ENCODE measurements at places on chromosomes 4 and X.

- DNase-seq: no peak
Observed at GRCh38 chr4:169164669-169165415, 105.9 kb downstream of the SH3RF1 start.

GRCh38 chr4:113756005-113756410 is 5.5 kb downstream of the CAMK2D start:
- no peak for DNase-seq

DNA sequence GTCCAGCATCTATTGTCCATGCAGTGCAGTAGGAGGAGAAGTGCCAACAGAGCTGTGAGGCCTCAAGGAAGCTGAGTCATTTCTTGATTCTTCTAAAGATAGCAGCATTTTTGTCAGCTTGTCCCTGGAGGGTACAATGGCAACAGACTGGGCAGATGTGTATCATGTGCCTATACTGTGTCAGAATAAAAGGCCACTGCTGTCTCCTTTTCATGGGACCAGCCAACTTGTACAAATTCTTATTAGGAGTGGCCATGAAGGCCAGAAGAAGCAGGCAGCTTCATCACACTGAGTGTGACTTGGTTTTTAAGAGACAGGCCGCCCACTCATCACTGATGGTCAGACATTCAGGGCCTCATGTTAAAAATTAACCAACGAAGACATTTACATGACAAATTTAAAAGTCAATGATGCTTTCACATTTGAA is 185.0 kb upstream of the FAM241A start:
- DNase-seq: no peak

- no peak for DNase-seq
Observed at GRCh38 chr4:6963139-6963611, 53.5 kb downstream of the TBC1D14 start.

DNA sequence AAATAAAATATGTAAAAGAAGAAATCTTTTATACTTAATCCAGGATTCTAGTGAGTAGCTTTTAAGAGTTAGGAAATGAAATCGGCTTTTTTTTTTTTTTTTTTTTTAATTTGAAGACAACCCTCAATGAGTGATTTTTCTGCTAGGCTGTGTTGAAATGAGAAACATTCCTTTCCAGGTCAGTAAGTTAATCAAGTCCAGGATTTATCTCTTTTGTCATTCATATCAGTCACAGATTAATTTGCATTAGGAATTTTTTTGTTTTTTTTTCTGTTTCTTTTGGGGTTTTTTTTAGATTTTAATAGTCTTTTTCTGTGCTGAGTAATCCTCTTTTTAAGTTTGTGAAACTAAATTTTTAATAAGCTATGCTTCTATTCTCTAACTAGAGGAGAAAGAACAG is 448.1 kb downstream of the ADGRL3 start:
- no peak for DNase-seq

DNA sequence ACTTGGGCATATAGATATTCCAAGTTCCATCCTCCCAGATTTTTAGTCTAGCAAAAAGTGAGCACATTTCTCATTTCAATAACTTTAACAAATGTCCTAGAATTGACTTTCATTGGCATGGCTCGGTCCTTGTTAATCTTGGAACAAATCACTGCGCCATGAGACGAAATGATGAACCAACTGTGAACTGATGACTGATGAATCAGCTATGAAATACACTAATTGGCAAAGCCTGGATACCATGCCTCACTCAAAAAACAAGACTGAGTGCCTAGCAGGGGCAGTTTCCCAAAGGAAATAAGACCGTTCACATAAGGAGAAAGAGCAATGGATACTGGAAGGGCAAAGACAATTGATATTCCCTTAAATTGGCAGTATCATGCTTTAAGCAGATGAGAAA is 248.6 kb upstream of the VEGFC start:
- no peak for DNase-seq

DNA sequence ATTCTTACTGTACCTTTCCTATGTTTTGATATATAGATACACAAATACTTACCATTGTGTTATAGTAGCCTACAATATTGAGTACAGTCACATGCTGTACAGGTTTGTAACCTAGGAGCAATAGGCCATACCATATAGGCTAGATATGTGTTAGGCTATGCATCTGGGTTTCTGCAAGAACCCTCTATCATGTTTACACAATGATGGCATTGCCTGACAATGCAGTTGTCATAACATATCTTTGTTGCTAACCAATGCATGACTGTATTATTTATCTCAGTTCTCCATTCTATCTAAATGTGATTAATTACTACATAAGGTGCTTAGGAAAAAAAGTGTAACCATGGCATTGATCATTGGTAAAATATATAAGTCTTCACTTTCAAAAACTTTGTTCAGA is 10.0 kb upstream of the SPCS3 start:
- DNase-seq: no peak

GRCh38 chr4:106266201-106266600 is 49.8 kb downstream of the TBCK start:
- DNase-seq: peak; percentile 28

DNA sequence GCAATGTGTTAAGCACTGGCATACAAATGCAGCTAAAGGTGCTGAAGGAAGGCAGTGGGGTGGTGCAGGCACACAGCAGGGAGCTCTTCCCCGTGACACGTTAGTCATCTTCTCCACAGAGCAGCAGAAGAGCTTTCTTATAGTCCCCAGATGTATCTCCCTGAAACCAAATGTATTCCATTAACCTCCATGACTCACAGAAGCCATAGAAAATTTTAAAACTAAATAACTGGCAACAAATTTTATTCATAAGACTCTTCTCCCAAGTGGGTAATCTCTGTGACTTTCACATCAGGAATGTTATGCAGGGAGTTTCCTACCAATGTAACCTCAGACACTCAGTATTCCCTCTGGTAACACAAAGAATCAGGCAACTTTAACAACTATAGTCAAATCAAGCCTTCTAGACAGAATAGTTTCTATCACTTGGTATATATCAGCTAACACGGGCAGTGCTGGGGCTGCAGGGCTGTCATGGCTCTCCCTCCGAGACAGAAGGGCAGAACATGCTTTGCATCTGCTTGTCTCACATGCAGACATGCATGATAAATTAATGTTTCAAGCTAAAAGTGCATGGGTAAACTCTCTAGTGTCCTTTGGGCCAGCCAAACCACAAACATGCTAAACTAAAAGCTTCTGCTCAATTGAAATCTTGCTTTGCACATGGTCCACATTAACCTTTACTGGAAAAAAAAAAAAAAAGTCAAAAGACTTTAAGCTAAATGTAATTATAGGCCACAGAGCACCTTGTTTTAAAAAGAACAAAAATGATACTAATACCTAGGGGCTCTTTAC is 28.2 kb downstream of the ANXA5 start:
- no peak for DNase-seq

DNA sequence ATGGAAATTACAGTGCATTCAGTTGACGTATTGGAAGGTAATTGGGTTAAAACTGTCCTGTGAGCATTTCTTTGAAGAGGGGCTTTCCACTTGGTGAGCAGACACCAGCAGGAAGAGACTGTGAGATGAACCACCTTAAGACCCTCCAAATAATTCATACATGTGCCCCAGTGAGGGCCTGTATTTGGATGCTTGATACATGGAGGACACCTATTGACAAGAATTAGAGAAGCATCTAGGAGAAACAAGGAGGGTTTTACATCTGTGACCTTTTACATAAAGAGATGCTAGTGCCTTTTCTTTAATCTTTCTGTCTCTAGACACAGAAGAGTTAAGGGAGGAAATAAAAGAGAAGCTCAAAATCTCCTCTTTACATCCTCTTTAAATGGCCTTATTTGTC is 1115.3 kb upstream of the IGFBP7 start:
- no peak for DNase-seq

GRCh38 chrX:48776818-48777439 is 9.5 kb upstream of the GATA1 start:
- DNase-seq: no peak

DNA sequence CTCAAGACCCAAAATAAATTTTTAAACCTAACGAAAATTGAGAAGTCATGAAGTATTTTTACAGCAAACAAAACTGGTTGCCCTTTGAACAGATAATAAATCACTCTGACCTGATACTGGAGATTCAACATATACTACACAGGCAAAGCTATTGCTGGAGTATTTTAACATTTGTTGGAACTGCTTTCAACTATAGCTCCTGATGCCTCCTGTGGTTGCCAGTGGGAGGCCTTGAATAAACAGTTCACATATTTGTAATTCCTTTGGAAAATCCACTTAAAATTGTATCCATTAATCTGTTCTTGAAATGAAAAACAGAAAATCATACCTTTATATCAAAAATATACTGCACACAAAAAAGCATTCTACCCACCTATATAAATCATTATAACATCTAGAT is 605.1 kb downstream of the KCTD8 start:
- DNase-seq: no peak

DNA sequence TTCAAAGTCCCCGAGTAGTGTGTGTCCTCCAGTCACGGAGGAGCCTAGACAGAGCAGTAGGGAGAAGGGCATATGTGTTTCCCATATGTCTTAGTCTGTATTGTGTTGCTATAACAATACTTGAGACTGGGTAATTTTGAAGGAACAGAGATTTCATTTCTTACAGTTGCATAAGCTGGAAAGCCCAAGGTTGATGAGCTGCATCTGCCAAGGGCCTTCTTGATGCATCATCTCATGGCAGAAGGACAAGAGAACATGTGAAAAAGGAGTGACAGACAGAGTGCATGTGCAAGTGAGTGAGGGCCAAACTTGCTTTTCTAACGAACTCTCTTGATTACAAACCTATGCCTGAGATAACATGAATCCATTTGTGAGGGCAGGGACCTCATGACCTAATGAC is 243.4 kb downstream of the ARHGAP10 start:
- no peak for DNase-seq

GRCh38 chrX:110846071-110846470 is 50.5 kb upstream of the CHRDL1 start:
- DNase-seq: no peak
